DMS 273 treated with DMSO at 0.1 percent for 48 hours (cell line): ENCODE measurements at places on chromosomes 3 and 15.

DNA sequence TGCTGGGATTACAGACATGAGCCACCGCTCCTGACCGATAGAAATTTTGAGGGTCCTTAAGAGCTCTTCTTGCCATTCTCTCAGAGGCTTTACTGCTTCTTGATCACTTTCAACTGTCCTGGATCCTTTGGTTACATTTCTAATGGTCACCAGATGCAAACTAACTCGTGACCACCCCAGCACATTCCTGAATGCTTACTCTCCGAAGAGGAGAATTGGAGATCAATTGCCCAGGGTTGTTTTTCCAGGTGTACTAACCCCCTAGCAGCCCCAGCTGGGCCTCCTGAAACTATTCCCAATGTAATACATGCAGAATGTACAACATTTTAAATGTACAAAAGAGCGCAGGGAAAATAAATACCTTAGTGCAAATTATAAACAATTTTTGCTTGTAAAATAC lies 65.1 kb upstream of the TBL1XR1 start:
- DNase-seq, result no peak

DNA sequence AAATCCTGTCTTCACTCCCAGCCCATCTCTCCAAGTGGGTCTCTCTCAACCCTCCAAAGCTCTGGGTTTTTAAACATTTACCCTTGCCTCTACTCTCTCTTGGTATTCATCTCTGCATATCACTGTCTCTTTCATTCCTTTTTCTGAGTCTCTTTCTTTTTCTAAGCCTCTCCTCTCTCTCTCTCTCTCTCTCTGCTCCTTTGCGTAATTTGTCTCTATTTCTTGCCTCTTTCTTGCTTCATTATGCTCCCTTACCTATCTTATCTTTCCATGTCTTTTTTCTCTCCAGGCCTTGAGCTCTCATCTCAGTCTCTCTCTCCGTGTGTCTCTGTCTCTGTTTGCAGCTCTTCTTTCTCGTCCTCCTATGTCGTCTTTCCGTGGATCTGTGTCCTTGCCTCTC lies 678 bp upstream of the SCAMP5 start:
- no peak for DNase-seq

DNA sequence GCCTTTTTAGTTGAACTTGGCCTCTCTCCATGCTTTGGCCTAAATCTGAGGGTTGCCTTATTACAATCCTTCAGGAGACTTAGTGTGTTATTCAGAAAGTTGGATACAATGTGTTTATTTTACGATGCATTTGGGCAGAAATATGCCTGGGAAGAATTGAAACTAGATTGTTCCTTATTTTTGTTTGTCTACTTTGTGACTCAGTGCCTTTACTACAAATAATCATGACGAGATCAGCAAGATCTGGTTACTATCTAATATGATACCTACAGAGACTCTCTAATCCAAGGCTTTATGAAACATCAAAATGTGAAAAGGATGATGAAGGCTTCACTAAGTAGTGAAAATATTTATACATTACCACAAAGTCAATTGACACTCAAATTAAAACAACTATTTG lies 82.2 kb downstream of the RBMS3 start:
- DNase-seq, result no peak

- DNase-seq, result no peak
Measured at GRCh38 chr3:158134363-158134762, 24.5 kb downstream of the RSRC1 start.

DNA sequence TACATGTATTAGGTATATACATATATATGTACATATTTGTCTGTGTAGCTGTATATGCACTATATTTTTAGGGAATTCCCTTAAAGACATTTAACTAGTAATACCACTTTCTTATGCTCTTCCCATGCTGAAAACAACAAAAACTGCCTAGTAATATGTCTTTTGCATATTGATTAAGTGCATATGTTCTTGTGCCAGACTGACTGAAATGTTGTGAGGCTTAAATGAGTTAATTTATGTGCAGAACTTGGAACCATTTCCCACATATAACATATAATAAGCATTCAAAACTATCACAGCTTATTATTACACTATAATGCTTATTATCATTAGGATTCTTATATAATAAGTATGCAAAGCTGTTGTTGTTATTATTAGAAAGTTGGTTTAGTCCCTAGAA lies 318.0 kb upstream of the KCNMB2 start:
- DNase-seq, result no peak

GRCh38 chr3:4693620-4694019 lies 200.5 kb downstream of the ITPR1 start:
- no peak for DNase-seq

- no peak for DNase-seq
Measured at GRCh38 chr15:68470049-68470742, 38.2 kb upstream of the ITGA11 start.

DNA sequence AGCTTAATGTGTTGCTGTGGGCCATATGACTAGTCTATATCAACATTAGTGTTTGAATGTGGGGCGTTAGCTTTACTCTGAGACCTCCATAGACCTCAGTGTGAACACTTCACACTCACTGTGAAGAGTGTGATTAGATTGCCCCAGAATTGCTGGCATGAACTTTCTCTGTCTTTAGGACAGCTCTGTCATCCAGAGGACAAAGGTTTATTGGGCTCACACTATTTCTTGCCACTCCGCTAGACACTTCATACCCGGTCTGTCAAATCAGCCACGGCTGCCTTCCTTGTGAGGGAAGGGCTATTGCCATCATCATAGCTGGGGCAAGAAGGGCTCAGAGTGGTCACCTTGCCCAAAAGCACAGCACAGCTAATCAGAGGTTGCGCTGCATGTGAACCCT lies 316.8 kb upstream of the NR2E3 start:
- no peak for DNase-seq
